Esophagus mucosa (tissue), 1 donor: ENCODE measurements at places on chromosomes 7 and 10.

- ATAC-seq: no peak
Measured at GRCh38 chr10:78035025-78035424, 1.4 kb downstream of the RPS24 start.

GRCh38 chr10:100978121-100978900 is 9.0 kb downstream of the MRPL43 start:
- ATAC-seq: no peak

DNA sequence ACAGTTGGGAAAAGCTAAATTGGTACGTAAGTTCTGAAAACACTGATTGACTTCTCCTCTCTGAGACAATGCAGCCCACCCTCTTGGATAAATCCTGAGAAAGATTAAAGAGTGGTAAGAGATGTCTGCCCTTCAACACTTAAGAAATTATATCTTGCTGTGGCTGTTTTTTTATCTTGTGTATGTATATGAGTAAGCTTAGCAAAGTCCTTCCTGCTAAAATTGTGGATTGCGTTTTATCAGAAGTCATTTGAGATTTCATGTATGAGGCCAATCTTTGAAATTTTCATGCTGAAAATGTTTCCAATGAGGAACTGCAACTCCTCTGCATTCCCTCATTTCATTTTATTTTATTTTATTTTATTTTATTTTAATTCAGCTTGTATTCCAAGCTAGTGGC is 106.2 kb upstream of the INHBA start:
- ATAC-seq: no peak

- peak; percentile 90 for ATAC-seq
Measured at GRCh38 chr10:90847436-90847835, 10.4 kb downstream of the HTR7 start.

GRCh38 chr7:149286811-149287400 is 24.9 kb downstream of the ZNF783 start:
- no peak for ATAC-seq

- ATAC-seq: no peak
Measured at GRCh38 chr7:24141874-24142509, 142.0 kb upstream of the NPY start.

DNA sequence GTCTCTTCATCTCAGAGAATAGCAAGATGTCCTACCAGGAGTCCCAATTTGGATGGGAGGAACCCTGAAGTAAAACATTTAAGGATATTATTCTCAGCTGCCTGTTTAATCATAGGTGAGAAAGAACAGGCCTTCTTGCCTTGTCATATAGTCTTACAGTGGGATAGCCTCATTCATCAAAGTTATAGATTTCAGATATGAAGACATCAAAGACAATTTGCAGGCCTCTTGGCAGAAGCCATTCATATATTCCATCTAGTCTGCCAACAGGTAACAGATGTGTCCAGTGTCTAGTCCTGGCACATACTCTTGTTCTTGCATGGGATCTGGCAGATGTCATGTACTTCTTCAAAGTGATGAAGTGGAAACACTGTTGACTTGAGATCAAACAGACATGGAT is 601.3 kb upstream of the GHITM start:
- no peak for ATAC-seq

DNA sequence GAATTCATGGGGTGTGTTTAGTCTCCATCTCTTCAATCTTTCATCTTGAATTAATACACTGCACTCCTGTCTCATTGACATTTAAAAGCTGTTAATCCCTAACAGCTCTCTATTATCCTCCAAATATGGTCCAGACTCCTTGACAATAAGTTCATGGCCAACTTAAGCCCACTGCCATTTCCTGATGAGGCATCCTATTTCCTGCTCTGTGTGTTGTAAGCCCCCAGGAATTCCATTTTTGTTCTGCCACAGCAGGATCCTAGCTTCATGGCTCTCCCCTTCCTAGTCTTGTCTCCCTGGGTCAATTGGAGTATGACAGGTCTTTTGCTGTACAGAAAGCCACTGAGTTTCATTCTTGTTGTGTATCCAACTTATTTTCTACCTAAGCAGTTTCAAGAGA is 218.8 kb downstream of the OTUD1 start:
- ATAC-seq: no peak

- ATAC-seq: no peak
Measured at GRCh38 chr7:27866256-27866655, 126.3 kb downstream of the TAX1BP1 start.

GRCh38 chr10:68330852-68331454 is 911 bp upstream of the HNRNPH3 start:
- no peak for ATAC-seq

GRCh38 chr10:47337310-47337709 is 10.9 kb upstream of the RBP3 start:
- no peak for ATAC-seq

DNA sequence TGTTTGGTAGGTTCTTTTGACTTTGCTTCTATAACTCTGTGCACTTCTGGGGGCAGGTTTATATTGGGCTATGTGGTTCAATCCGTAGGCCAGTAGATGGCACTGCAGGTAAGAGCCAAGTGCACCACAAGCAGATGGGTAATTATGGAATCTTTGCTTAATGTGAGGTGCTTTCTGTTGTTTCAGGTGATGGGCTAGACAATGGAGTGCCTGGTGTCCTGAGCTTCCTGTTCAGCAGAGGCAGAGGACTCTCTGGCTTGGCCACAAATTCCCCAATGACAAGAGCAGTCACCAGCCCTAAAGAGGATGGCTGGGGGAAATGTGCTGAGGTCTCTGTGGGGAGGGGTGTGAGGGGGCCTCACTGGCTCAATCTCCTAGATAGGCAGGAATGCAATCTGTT is 455.0 kb downstream of the CCSER2 start:
- peak; percentile 60 for ATAC-seq
